ENCODE measurements at places on chromosomes 7 and 10.

GRCh38 chr7:84088802-84089201 is 105.8 kb downstream of the SEMA3A start:
- H3K36me3 ChIP-seq, result no peaks in the 10 kb centered on the region
- peaks cover 53% of the 10 kb centered on the region for H3K4me1 ChIP-seq
- H3K4me3 ChIP-seq, result no peak overlapping the region
- DNase-seq, result no peak

- peaks cover 16% of the 10 kb centered on the region for H3K27me3 ChIP-seq
- H3K36me3 ChIP-seq, result no peaks in the 10 kb centered on the region
- no peak overlapping the region for H3K4me3 ChIP-seq
- DNase-seq, result no peak
- no peak overlapping the region for H3K27ac ChIP-seq
Observed at GRCh38 chr7:105989686-105990085, 26.6 kb downstream of the CDHR3 start.

DNA sequence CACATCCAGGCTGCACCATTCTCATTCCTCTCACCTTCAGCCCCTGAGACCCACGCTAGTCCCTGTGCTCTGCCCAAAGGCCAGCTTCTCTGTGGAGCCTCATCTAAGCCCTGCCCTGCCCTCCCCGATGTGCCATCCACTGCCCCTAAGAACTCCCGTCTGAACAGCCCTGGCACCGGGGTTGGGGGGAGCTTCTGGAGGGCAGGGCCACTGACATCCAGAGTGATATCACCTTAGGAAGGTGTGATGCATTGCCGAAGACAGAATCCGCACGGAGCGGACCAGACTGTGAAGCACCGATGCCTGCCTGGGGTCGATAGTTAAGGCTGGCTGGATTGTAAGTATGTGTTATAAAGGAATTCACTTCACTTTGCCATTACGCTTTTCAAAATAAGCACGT is 511.0 kb downstream of the PTPRN2 start:
- no peaks in the 10 kb centered on the region for H3K36me3 ChIP-seq
- H3K4me3 ChIP-seq, result no peak overlapping the region
- H3K27ac ChIP-seq, result no peak overlapping the region
- H3K27me3 ChIP-seq, result no peaks in the 10 kb centered on the region

- H3K27me3 ChIP-seq, result no peaks in the 10 kb centered on the region
- no peak for DNase-seq
- H3K27ac ChIP-seq, result no peak overlapping the region
- no peak overlapping the region for H3K4me3 ChIP-seq
- H3K4me1 ChIP-seq, result no peaks in the 10 kb centered on the region
- no peaks in the 10 kb centered on the region for H3K36me3 ChIP-seq
Observed at GRCh38 chr10:62395892-62396291, 21.7 kb downstream of the ZNF365 start.

- H3K27ac ChIP-seq, result no peak overlapping the region
- no peaks in the 10 kb centered on the region for H3K4me1 ChIP-seq
- H3K36me3 ChIP-seq, result no peaks in the 10 kb centered on the region
- DNase-seq, result no peak
- H3K27me3 ChIP-seq, result no peaks in the 10 kb centered on the region
Observed at GRCh38 chr10:70324951-70325781, 41.4 kb upstream of the NPFFR1 start.

DNA sequence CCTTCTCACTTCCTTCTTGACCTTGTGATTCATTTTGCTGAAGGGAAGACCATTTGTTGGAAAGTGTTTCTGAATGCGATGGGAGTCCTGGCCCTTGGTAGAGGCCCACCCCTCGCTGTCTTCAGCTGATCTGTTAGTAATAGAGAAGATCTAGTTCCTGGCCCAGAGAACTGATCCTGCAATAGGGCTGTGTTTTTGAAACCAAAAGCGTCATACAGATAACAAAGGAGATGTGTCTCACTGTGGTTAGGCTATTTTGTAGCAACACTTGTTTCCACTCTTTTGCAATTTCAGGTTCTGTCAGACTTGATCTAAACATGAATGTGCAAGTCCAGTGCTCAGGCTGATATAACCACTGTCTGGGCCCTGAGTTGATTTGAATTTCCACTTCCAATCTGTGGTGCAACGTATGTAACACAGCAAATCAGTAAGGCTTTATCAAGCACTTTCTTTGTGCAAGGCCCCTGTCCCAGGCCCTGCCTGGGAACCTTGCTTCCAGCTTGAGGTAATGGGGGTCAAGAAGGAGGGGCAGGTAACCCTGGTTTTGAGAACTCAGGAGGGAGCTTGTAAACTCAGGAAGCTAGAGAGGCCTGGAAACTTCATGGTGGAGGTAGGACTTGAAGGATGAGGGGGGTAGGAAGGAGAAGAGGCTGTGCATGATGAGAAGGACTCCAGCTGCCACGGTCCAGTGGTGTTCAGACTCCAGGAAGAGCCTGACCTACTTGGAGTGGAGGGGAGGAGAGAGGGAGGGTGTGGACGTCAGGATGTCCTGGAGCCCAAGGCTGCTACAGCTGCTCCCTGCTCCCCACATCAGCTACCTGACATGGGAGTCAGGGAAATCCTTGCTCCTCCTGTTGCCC is 42.2 kb upstream of the SRGN start:
- peak; percentile 82 for DNase-seq
- H3K4me1 ChIP-seq, result peaks cover 27% of the 10 kb centered on the region
- peak overlapping the region; percentile 96 for H3K27ac ChIP-seq
- H3K36me3 ChIP-seq, result no peaks in the 10 kb centered on the region

DNA sequence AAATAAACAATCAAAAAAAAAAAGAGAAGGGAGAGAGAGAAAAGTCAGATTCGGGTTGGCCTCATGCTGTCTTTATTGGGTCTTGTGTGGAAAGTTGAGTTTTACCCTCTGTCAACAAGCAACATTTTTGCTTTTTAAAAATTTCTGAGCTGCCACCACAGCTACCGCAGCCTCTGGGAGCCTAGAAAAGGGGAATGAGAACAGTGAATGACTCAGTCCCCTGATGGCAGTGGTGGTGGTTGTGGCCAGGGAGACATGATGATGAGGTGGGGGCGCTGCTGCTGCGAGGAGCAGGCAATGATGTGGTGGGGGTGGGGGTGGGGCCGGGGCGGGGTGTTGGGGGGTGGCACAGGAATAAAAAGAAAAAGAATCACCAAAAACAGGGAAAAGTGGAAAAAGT is 20.0 kb upstream of the CREB3L2 start:
- DNase-seq, result no peak
- no peaks in the 10 kb centered on the region for H3K4me1 ChIP-seq
- no peak overlapping the region for H3K27ac ChIP-seq
- H3K36me3 ChIP-seq, result no peaks in the 10 kb centered on the region

DNA sequence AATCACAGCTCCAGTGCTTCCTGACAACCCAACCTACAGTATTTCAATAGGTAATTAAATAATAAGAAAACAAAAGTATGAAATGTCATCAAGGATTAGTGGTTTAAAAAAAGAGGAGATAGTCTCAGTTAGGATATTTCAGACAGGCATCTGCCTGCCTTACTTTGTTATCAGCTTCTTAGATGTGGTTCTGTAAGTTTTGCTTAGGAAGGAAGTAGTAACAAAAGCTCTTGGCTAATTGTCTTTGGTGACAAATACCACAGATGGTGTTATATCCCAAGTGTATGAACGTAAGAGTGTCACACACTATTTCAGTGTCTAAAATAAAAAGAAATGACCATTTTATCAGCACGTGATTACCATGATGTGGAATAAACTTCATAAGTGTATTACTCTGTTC is 9.8 kb upstream of the ACTA2 start:
- no peaks in the 10 kb centered on the region for H3K36me3 ChIP-seq
- no peaks in the 10 kb centered on the region for H3K27me3 ChIP-seq
- no peak overlapping the region for H3K4me3 ChIP-seq
- H3K27ac ChIP-seq, result no peak overlapping the region
- H3K4me1 ChIP-seq, result no peaks in the 10 kb centered on the region

DNA sequence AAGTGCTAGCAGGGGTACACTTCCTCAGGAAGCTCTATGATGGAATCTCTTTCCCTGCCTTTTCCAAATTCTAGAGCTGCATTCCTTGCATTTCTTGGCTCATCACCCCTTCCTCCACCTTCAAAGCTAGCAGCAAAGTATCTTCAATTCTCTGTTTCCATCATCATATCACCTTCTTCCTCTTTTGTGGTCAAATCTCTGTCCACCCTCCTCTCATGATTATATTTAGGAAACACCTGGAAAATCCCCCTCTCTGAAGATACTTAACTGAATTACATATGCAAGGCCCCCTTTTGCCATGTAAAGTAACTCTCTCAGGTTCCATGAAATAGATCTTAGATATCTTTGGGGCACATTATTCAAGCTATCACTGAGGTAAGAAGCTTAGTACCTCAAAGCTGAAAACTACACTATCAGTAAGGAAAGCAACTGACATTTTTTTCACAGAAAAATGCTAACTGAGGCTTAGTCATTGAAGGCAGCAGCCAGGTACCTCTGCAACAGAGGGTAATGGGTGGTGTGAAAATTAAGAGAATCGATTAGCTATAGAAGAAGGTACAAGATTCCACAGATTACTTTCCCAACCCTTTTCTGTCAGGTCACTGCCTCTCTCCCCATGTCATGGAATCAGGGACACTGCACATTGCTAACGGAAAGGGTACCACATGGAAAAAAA is 197.3 kb downstream of the MACC1 start:
- no peak for DNase-seq
- no peaks in the 10 kb centered on the region for H3K27me3 ChIP-seq
- no peaks in the 10 kb centered on the region for H3K4me1 ChIP-seq
- no peak overlapping the region for H3K4me3 ChIP-seq
- no peak overlapping the region for H3K27ac ChIP-seq

- H3K4me1 ChIP-seq, result no peaks in the 10 kb centered on the region
- no peak for DNase-seq
- H3K4me3 ChIP-seq, result no peak overlapping the region
- H3K36me3 ChIP-seq, result no peaks in the 10 kb centered on the region
- no peak overlapping the region for H3K27ac ChIP-seq
- H3K27me3 ChIP-seq, result no peaks in the 10 kb centered on the region
Observed at GRCh38 chr10:30028006-30028737, 31.2 kb downstream of the JCAD start.

- no peaks in the 10 kb centered on the region for H3K27me3 ChIP-seq
- H3K27ac ChIP-seq, result no peak overlapping the region
- no peak overlapping the region for H3K4me3 ChIP-seq
- no peak for DNase-seq
- peaks cover 14% of the 10 kb centered on the region for H3K4me1 ChIP-seq
- no peaks in the 10 kb centered on the region for H3K36me3 ChIP-seq
Observed at GRCh38 chr7:28149291-28150101, 31.1 kb downstream of the JAZF1 start.
